ENCODE measurements at places on chromosomes 2 and 18.

- no peak for DNase-seq
These were observed 274.7 kb downstream of the ZNF521 start for GRCh38 chr18:25077038-25077943.

DNA sequence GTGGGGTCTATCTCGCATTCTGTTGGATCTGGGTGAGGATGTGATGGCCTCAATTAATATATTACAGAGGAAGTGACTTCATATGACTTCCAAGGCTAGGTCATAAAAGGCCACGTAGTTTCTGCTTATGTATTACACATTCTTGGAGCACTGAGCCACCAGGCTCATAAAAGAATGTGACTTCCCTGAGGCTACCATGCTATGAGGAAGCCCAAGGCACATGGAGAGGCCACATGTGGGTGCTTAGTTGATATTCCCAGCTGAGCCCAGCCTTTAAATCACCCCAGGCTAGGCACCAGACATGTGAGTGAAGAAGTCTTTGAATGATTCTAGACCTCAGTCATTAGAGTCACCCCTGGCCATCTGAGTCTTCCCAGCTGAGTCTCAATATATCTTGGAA is 13.3 kb upstream of the REEP1 start:
- no peak for DNase-seq

- no peak for DNase-seq
These were observed 109.8 kb downstream of the SH3BP4 start for GRCh38 chr2:235061656-235062055.

- DNase-seq: no peak
These were observed 88.3 kb upstream of the KCNH7 start for GRCh38 chr2:162926907-162927306.

DNA sequence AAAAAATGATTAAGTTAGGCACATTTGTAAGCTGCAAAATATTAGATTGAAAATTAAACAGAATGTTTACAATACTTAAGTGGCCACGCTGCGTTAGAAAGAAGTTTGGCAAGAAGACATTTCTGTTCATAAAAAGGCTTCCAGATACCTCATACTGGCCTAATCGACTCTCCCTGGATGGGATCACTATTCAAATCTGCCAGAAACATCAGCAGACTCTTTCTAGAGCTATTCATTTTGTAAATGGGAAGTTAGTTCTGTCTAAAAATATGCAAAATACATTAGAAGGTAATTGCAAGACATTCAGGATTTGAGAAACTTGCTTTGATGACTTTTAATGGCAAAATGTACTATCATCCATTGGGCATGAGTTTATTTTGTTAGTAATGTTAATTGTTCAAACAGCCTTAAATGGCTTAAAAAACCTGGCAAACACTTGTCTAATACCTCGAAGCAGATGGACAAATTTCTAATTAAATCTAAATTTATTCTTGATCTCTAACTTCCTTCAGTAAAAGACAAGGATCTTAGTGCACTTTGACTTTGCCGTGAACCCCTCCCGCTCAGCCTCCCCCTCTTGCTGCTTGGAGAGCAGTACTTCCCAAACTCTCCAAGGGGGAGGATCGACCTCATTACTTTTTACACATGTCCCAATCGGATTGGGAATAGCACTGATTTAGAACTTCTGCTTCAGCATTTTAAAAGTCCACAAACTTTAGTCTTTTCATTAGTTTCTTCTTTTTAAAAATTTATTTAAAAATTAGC is 103.5 kb downstream of the SMIM21 start:
- DNase-seq: no peak

DNA sequence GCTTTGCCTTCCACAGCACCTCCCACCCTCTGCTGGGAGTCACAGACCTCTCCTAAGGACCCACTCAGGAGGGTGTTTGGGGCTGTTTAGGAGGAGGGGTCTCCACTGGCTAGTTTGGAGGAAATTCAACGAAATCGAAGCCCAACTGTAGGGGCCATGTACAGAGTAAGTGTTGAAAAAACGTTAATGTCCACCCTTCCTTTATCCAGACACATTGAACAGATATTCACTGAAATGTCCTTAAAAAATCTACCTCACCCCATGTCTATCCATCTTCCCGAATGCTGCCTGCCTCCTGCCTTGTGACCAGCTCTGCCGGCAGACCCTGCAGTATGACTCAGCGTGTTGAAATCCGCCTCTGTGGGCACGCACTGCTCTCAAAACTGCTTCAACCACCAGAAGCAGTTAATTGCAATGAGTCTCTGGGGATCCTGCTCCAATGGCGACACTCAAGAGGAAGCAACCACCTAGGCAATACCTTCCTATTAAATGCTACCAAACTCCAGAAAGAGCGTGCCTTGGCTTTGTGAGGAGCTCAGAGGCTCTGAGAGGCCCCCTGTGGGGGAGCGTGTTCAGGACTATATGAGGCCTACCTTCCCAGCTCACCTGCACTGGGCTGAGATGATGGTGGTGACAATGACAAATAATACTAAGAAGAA is 61.4 kb upstream of the RTN4 start:
- DNase-seq: no peak

GRCh38 chr18:60044290-60045006 is 144.7 kb downstream of the PMAIP1 start:
- DNase-seq: no peak

- no peak for DNase-seq
These were observed 3.5 kb upstream of the IGFBP5 start for GRCh38 chr2:216698895-216699294.

- no peak for DNase-seq
These were observed 22.1 kb downstream of the FIGN start for GRCh38 chr2:163713534-163714311.

DNA sequence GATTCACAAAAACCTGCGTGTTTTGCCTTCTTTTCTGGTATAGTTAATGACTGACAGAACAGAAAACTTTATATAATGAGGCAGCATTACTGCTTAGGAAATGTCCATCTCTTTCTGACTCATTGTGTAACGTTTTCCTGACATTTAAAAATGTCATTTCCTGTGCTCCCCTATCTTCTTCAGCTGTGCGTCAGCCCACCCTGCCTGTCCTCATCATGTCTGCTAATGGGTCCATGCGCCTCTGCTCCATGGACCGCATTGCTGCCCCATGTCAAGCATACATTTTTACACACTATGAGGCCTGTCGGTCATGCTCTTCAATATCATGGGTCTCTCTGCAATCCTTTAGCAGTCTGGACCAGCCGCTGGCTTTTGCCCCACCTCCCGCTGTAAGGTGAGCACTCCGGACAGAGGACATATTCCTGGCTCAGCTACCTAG is 234.3 kb downstream of the CDCA7 start:
- no peak for DNase-seq

GRCh38 chr2:191180713-191181112 is 29.9 kb upstream of the STAT4 start:
- DNase-seq: no peak

GRCh38 chr2:196961889-196962288 is 35.4 kb upstream of the PGAP1 start:
- DNase-seq: no peak

- no peak for DNase-seq
These were observed 335.1 kb downstream of the CYRIA start for GRCh38 chr2:16330571-16330970.

GRCh38 chr2:174597345-174598047 is at the start of gene WIPF1:
TSS of gene WIPF1 (minus strand) at chr2:174597804. CDS start at chr2:174585573, 12,231 bp downstream.
- no peak for DNase-seq

DNA sequence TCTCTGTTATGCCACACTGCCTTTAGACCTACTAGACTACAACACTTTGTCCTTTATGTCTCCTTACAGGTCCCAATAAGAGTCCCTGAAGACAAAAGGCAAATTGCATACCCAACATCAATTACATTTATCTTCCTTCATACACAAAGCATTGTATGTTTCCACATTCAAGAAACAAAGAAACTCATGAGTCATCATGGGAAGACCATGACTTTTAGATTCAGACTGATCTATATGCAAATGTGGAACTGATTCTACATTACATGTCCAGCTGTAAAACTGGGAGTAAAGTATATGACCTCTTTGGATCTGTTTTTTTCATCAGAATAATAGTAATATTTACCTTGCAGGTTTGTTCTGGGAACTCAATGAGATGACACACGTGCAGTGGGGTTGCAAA is 25.2 kb upstream of the HNMT start:
- no peak for DNase-seq

DNA sequence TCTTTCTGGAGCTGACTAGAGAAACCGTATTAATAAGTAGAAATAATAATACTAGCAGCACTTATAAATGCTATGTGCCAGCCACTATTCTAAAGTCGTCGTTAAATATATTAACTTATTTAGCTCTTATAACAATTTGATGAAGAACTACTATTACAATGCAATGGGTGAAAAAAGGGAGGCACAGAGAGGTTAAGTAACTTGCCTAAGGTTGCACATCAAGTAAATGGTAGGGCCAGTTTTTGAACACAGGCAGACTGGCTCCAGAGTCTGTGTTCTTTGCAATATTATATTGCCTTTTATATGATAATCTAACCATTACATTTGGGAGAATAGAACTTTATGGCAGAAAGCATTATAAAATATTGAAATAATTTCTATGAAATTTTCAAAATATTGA is 17.6 kb downstream of the INPP1 start:
- no peak for DNase-seq

DNA sequence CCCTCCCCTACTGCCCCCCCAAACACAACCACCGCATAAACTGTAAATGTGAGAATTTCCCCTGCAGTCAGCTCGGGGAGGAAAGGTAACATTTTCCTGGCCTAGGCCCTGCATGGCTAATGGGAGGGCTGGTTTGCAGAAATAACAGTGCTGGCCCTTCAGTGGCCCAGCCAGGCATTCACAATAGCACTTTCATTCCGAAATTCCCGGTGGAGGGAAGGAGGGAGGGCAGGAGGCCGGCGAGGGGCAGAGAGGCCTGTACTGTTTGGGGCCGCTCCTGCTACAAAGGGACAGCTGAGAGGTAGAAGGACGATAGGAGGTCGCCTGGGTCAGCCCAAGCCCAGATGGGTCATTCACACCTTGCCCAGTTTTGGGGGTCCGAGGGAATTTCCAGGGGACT is 11.3 kb downstream of the CYP26B1 start:
- no peak for DNase-seq

GRCh38 chr2:39407516-39408296 is 29.4 kb downstream of the MAP4K3 start:
- no peak for DNase-seq

DNA sequence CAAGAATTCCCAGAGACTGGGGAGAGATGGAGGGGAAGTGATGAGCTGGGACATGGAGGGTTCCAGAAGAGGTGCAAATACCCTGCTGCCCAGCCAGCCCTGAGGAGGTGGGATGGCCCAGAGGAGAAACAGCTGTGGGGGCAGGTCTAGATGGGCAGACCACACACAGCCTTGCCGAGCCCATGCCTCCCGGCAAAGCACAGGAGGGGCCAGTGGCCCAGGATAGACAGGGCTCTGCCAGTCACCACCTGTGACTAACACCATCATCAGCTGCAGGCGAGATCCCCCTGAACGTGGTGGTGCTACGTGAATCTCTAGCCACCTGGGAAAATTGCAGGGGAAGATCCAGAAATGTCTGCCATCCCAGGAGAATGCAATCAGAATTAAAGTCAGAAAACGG is 39.4 kb downstream of the SCTR start:
- no peak for DNase-seq

GRCh38 chr2:203808046-203808750 is 59.4 kb upstream of the CTLA4 start:
- DNase-seq: no peak

- DNase-seq: no peak
These were observed 65.2 kb downstream of the BCL11A start for GRCh38 chr2:60488291-60488690.

- DNase-seq: no peak
These were observed 201.2 kb downstream of the TPGS2 start for GRCh38 chr18:36627637-36628036.

DNA sequence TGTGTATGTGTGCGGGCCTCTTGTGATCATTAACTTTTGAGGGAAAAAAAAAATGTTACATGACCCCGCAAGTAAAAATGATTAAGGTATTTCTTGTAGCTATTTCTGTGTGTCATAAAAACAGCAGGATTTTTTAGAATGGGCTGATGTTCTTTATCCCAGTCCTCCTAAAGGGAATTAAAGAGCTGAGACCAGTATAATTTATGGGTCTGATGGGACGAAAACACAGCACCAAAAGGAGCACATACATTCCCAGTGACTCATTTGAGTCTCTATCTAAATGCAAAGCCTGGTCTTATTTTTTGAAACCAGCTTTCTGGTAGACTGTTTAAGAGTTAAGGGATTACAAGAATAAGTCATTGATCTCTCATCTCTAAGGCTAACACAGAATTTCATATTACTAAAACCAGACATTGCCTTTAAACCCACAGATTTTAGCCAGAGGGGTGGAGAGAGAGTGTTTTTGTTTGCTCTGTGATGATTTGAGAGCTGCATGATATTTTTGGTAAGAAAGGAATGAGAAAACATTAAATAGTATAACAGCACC is 342.3 kb upstream of the EPHA4 start:
- no peak for DNase-seq

DNA sequence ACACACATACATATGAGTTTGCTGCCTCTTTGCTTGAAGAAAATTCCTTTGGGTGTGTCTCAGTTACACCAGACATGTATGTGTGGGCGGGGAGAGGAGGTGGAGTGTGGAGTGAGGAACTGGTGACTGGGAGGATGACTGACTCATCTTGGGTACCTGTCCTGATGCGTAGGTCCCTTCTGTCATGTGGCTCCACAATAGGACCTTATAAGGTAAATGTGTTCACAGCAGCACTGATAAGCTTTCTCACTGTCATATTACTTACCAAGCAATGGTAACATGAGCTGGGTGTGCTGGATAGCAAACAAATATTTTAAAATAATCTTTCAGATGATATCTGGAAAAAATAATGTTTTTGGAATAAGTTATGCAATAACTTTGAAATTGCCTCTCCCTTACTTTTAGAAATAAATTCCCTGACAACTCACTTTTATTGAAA is 45.1 kb downstream of the SLC9A2 start:
- peak; percentile 11 for DNase-seq

- DNase-seq: no peak
These were observed 13.6 kb upstream of the NARS1 start for GRCh38 chr18:57635003-57635822.

GRCh38 chr2:164899121-164899520 is 56.2 kb downstream of the SLC38A11 start:
- no peak for DNase-seq

GRCh38 chr2:216620786-216621185 is 12.4 kb upstream of the IGFBP2 start:
- DNase-seq: no peak
